Breast epithelium (tissue), 4 donors: ENCODE measurements at places on chromosomes 16 and 17. TPM values are rescaled to one million over a fixed set of nuclear protein-coding genes. Genes with fewer than 3 reads are reported as not detected.

DNA sequence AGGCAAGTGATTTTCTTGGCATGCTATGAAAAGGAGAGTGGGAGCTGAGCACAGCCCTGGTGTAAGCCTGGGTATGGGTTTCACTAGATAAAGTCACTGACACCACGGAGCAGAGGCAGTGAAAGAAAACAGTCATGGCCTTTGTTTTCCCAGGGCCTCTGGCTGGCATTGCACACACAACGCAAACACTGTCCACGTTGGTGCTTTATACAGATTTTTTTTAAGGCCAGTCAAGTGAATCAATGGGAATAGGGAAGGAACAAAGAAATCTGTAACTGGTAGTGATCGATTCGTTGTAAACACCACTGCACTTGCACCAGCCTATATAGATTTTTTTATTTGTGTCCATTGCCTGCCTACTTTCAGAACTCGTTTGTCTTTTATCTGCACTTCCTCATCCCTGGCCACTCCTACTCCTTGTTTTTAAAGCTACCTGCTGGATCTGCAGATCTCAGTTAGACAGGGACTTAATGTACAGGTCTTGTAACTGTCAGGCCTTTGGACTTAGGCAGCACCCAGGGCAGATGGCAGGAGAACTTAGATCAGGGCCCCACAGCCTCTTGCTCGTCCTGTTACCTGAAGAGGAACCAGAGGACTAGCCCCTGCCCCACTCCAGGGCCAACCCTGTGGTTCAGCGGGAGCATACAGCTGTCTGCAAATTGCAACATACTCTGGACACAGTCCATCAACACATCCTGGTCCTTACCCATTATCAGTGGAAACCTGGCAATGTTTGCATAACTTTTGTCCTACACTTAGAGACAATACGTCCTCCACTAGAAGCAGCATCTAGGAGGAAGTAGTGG, 10.6 kb upstream of the TMIGD1 start:
- H3K4me3 ChIP-seq = peak overlapping the region; percentile 16
- peaks cover 7% of the 10 kb centered on the region for H3K4me1 ChIP-seq
- H3K27ac ChIP-seq = peak overlapping the region; percentile 88
- no peaks in the 10 kb centered on the region for H3K27me3 ChIP-seq
- no peaks in the 10 kb centered on the region for H3K36me3 ChIP-seq

GRCh38 chr16:11501632-11502031, 85.1 kb downstream of the LITAF start:
- DNase-seq = no peak
- H3K27ac ChIP-seq = no peak overlapping the region
- H3K4me1 ChIP-seq = no peaks in the 10 kb centered on the region
- no peak overlapping the region for H3K4me3 ChIP-seq

- no peaks in the 10 kb centered on the region for H3K27me3 ChIP-seq
- peak within 1 kb of the TSS; percentile 65 for H3K4me3 ChIP-seq
- peak; percentile 84 for DNase-seq
- no peaks in the 10 kb centered on the region for H3K36me3 ChIP-seq
- no peaks in the 10 kb centered on the region for H3K4me1 ChIP-seq
These were observed at the start of gene KCNJ2 for GRCh38 chr17:70168977-70169708. Gene KCNJ2 (plus strand): TSS chr17:70169532. CDS start chr17:70175040, 5,508 bp downstream.

GRCh38 chr17:15216481-15216880, 48.6 kb downstream of the PMP22 start:
- no peak for DNase-seq
- H3K4me1 ChIP-seq = no peaks in the 10 kb centered on the region
- no peak overlapping the region for H3K27ac ChIP-seq
- no peaks in the 10 kb centered on the region for H3K36me3 ChIP-seq
- H3K4me3 ChIP-seq = no peak overlapping the region

- H3K4me3 ChIP-seq = no peak overlapping the region
- peaks cover 8% of the 10 kb centered on the region for H3K4me1 ChIP-seq
- H3K27ac ChIP-seq = no peak overlapping the region
- peaks cover 5% of the 10 kb centered on the region for H3K36me3 ChIP-seq
- no peaks in the 10 kb centered on the region for H3K27me3 ChIP-seq
These were observed 3.4 kb downstream of the ASPSCR1 start for GRCh38 chr17:81980707-81981343.

- peak within 1 kb of the TSS; percentile 96 for H3K27ac ChIP-seq
- H3K36me3 ChIP-seq = no peaks in the 10 kb centered on the region
These were observed at the start of the genes TTC19 and ZSWIM7 for GRCh38 chr17:15999141-15999973. Gene TTC19 (plus strand): TSS chr17:15999824. CDS start chr17:15999849, 25 bp downstream. Gene ZSWIM7 (minus strand): TSS chr17:15999704. CDS start chr17:15999594, 110 bp downstream.

GRCh38 chr16:11783319-11784037, 13.6 kb downstream of the ZC3H7A start:
- DNase-seq = no peak
- H3K27ac ChIP-seq = peak overlapping the region; percentile 96
- no peaks in the 10 kb centered on the region for H3K27me3 ChIP-seq
- H3K36me3 ChIP-seq = no peaks in the 10 kb centered on the region

DNA sequence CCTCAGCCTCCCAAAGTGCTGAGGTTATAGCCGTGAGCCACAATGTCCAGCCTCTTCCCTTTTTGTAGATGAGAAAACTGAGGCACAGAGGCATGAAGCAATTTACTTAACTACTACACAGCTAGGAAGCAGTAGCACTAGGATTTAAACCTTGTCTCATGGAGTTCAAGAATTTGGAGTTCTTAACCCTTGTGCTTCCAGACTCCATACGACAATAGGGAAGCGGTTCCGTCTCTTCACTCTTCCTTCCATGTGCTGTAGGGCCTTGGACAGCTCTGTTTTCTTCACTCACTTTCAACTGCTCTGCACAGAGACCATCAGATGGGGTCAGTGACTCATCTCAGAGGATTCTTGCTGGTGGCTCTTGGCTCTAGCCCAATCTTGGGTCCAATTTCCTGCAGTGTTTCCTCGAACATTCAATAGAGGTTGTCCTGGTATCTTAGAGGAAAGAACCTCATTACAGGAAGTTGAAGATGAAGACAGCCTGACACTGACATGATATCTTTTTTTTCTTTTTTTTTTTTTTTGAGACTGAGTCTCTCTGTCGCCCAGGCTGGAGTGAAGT, 19.3 kb downstream of the ITGAL start:
- H3K27ac ChIP-seq = peak overlapping the region; percentile 61
- DNase-seq = peak; percentile 67
- no peaks in the 10 kb centered on the region for H3K27me3 ChIP-seq

DNA sequence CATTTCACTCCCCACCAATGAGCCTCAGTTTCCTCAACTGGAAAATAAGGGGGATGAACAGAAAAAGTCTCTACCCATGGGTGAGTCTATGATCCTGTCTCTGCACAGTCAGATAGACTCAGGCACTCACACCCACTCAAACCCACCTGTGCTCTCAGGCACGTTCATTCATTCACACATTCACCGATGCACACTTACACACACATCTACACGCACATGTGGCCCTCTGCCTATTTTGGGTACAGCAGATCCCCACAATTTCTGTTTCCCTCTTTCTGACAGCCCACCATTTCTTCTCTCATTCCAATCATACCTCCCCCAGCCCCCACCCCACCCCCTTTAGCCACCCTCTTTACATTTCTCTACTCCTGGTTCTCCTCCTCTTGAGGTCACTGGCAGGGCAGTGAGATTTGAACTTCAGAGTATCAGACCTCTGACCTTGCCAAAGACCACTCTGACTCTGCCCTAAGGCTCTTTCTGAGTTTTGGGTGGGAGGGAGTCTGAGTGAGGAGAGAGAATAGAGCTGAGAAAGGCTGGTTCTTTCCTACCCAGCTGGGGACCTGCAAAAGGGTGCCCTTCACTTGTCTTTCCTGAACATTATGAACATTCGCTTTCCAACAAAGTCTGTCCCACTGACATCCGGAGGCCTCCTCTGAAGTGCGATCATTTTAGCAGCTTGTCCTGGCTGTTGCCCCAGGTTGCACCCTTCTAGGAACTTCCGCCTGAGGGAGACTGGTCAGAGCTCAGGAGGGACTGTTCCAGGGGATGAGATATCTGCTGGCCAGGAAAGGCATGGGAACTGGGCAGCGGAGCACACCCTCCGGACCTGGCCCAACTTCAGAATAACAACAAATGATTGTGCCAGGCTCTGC, 10.1 kb upstream of the COL1A1 start:
- H3K27me3 ChIP-seq = no peaks in the 10 kb centered on the region
- H3K4me3 ChIP-seq = no peak overlapping the region
- no peak for DNase-seq
- no peaks in the 10 kb centered on the region for H3K36me3 ChIP-seq

DNA sequence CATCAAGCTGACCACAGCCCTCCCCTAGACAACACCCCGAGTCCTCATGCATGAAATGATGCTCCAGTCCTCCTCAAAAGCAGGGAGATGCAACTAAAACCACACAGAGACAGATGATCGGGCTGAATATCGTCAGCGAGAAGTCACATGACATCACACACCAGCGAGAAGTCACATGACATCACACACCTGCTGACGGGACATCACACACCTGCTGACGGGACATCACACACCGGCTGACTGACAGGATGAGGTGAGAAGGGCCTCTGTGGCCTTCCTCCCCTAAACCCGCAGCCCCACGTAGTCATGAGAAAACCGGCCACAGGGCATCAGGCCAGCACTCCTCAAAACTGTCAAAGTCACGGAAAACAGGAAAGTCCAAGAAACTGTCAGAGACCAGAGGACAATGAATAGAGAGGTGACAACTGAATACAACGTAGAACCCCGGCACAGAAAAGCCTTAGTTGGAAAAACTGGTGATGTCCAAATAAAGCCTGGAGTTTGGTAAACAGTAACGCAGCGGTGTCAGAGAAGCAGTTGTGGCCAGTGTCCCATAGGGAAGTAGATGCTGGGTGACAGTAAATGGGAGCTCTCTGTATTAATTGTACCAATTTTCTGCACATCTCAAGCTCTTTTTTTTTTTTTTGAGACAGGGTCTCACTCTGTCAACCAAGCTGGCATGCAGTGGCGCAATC, 14.3 kb downstream of the LITAF start:
- H3K27ac ChIP-seq = peak overlapping the region; percentile 65
- no peaks in the 10 kb centered on the region for H3K4me1 ChIP-seq
- H3K27me3 ChIP-seq = no peaks in the 10 kb centered on the region
- H3K36me3 ChIP-seq = no peaks in the 10 kb centered on the region

DNA sequence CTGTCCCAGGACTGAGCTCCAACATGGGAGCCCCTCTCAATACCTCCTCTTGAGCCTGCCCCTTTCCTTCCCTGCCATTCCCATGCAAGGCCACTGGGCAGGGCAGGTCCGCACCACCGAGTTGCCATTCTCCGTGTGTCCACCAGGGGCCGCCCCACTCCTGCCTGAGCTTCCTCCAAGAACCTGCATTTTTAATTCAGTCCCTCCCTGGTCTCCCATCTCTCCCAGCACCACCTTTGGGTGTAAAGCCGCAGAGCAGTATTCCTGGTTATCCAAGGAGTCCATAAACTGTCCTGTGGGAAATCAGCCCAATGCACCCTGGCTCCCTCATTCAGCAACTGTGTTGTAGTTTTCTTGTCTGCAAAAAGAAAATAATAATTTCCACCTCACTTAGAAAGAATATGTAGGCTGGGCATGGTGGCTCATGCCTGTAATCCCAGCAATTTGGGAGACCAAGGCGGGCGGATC, 15.9 kb upstream of the ANKRD40CL start:
- no peaks in the 10 kb centered on the region for H3K4me1 ChIP-seq
- no peak overlapping the region for H3K4me3 ChIP-seq
- H3K27me3 ChIP-seq = no peaks in the 10 kb centered on the region

DNA sequence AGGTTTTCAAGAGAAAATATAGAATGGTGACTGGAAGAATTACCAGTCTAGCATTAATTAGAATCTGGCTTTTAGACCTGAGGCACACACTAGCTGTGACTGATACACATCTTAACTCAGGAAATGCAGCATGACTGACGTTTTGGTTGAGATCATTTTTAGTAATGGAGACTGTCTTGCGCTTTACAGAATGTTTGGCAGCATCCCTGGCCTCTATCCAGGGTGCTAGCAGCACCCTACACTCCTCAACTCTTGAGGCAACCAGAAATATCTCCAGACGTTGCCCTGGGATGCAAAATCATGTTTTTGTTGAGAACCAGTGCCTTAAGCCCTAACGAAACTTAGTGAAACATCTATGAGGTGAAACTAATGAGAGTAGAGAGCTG, 109.0 kb downstream of the HS3ST3A1 start:
- H3K36me3 ChIP-seq = no peaks in the 10 kb centered on the region
- H3K4me1 ChIP-seq = no peaks in the 10 kb centered on the region

DNA sequence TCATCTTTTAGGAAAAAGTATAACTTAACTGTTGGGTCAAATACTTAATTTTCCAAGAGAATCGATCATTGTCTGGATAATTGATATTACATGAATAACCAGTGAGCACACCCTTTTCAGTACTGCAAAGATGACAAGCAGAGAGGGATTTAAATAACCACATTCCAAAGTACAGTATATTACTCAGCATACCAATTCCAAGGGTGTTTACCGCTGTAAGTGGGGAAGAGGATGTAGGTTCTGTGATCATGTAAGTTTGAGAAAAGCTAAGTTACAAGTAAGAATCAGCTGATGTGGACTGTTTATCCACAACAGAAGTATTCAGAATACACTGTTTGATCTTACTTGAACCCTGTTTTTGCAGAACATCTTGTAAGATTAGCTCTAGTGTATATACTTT, 6.1 kb downstream of the GDE1 start:
- H3K27ac ChIP-seq = no peak overlapping the region
- H3K36me3 ChIP-seq = no peaks in the 10 kb centered on the region
- H3K4me1 ChIP-seq = no peaks in the 10 kb centered on the region
- H3K27me3 ChIP-seq = no peaks in the 10 kb centered on the region

DNA sequence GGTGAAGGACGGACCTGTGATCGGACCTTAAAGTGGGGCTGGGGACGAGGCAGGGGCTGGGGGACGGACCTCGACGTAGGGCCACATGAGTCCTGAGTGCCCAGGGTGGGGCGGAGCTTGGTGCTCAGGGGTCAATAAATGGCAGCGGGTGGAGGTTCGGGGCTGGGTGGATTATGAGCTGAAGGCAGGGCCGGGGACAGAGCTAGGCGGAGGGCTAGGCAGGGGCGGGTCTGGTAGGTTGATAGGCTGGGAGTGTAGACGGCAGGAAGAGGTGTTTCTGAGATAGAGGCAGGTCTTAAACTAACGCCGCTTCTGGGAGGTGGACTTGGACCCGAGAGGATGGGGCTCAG, 733 bp downstream of the CHRNB1 start:
- DNase-seq = no peak
- no peaks in the 10 kb centered on the region for H3K36me3 ChIP-seq
- H3K27me3 ChIP-seq = no peaks in the 10 kb centered on the region
- peaks cover 2% of the 10 kb centered on the region for H3K4me1 ChIP-seq
- H3K27ac ChIP-seq = peak overlapping the region; percentile 16

SAMD14 gene
- 0.16 TPM for total RNA-seq

OR4D1 gene
- total RNA-seq = not detected

TMC5 gene
- total RNA-seq = 40.3 TPM
